Left forelimb (tissue), 1 donor: ENCODE measurements at places on chromosomes 6 and 20.

DNA sequence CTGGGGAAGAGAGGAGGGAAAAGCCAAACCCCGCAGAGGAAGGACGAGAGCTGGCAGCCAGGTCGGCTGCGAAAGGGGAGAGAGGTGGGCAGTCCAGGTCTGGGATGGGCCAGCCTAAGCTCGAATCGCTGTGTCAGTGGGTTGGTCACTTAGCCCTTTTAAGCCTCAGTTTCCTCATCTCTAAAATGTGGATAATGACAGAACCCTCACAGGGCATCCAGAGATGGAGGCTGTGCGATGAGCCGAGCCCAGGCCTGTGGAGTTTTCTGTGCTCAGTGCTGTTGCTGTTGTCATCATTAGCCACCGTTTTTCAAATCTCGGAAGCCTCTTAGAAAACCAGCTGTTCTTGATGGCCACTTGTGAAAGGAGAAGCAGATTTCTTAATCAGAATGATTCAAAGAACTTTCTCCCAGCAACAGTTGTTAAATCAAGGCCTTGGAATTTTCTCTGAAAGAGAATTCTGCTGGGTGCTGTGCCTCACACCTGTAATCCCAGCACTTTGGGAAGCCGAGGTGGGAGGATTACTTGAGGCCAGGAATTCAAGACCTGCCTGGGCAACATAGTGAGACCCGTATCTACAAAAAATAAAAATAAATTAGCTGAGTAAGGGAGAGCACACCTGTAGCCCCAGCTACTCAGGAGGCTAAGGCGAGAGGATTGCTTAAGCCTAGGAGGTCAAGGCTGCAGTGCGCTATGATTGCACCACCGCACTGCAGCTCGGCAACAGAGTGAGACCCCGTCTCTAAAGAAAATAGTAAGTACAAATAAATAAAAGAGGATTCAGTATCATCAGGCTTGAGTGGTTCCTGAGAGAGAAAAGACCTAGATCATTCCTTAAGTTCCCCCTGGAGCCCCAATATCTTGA, 46.3 kb upstream of the ENTPD6 start:
- DNase-seq, result no peak

DNA sequence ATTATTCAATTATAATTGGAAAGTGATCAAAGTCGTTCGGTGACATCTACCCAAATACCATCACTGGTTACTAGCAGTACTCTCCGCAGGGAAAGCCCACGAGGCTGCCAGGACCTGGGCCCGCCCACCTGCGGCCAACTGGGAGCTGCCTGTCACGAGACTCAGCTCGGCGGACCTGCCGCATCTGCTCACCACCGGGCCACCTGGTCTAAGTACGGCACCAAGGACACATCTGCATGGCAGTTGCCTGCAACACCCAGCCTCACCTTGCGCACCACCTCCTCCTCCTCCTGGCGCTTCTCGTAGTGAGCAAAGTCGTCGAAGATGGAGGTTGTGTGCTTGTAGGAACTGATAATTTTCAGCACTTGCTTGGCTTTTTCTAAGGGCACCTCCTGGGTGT, 13.9 kb downstream of the YTHDF1 start:
- DNase-seq, result no peak

DNA sequence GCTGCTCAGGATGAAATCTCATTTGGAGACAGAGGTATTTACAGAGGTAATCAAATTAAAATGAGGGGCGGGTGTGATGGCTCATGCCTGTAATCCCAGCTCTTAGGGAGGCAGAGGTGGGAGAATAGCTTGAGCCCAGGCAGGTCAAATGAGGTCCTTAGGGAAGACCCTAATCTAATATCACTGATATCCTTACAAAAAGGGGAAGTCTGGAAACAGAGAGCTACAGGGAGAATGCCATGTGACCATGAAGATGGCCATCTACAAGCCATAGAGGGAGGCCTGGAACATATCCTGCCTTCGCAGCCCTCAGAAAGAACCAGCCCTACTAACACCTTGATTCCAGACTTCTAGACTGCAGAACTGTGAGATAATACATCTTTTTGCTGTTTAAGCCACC, 8.3 kb downstream of the MTCL3 start:
- no peak for DNase-seq

- DNase-seq, result no peak
Measured at GRCh38 chr6:158825951-158826306, 6.8 kb upstream of the EZR start.

GRCh38 chr20:47274401-47275108, 81.9 kb downstream of the ZMYND8 start:
- no peak for DNase-seq

GRCh38 chr6:25218346-25218745, 60.8 kb upstream of the CARMIL1 start:
- DNase-seq, result no peak

- no peak for DNase-seq
Measured at GRCh38 chr6:5164092-5164491, 79.0 kb downstream of the PPP1R3G start.

DNA sequence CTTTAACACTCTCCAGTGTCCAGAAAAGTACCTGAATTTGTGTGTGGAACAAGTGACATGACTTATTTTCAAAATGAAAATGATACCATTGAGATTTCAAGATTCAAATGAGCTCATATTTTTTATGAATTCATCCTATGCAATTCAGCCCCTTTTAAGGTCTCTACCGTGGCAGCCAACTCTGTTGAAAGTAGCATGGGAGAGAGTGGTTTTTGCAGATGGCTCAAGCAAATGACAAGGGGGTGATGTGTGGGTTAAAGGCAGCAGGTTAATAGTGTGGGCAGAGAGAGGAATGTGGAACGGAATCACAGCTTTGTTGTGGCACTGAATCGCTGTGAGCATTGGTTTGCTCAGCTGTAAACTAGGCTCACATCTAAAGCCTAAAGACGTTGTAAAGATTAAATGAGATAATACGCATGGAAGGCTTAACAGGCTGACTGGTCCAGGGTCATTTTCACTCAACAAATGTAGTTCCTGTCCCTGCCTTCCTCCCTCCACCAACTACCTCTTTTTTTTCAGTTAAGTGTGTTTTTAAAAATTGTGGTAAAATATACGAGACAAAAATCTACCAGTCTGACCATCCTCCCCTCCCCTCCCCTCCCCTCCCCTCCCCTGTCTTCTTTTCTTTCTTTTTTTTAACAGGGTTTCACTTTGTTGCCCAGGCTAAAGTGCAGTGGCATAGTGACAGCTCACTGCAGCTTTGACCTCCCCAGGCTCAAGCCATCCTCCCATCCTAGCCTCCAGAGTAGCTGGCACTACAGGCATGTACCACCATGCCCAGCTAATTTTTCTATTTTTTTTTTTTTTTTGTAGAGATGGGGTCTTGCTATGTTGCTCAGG, 114.7 kb upstream of the ZNF217 start:
- DNase-seq, result no peak

DNA sequence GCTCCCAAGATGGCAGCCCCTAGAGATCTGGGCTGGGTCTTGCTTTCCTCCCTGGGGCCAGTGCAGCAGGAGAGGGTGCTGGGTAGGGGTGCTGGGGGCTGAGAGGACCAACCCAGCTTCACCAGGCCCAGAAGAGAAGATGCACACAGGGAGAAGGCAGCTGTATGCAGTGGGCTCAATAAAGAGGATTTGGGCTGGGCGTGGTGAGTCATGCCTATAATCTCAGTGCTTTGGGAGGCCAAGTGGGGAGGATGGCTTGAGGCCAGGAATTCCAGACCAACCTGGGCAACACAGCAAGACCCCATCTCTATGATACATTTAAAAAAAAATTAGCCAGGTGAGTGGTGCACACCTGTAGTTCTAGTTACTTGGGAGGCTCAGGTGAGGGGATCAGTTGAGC, 25.7 kb upstream of the EMILIN3 start:
- DNase-seq, result no peak

GRCh38 chr6:70390067-70390466, 23.2 kb upstream of the FAM135A start:
- DNase-seq, result no peak

DNA sequence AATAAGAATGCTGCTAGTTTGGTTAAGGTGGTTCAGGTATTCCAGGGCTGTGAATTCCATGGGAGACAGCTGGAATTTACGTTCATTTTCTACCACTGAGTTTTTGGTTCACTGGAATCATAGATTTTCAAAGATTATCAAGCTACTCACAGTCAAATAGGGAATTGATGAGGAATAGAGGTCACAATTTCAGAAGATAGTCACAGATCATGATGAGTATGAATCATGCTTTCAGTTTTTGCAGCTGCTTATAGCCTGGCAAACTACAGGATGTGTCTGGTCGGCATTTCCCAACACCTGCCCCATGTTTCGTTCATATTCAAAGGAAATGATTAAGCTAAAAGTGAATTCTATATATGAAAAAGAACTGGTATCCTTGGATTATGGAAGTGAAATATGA, 58.7 kb downstream of the BCKDHB start:
- no peak for DNase-seq

DNA sequence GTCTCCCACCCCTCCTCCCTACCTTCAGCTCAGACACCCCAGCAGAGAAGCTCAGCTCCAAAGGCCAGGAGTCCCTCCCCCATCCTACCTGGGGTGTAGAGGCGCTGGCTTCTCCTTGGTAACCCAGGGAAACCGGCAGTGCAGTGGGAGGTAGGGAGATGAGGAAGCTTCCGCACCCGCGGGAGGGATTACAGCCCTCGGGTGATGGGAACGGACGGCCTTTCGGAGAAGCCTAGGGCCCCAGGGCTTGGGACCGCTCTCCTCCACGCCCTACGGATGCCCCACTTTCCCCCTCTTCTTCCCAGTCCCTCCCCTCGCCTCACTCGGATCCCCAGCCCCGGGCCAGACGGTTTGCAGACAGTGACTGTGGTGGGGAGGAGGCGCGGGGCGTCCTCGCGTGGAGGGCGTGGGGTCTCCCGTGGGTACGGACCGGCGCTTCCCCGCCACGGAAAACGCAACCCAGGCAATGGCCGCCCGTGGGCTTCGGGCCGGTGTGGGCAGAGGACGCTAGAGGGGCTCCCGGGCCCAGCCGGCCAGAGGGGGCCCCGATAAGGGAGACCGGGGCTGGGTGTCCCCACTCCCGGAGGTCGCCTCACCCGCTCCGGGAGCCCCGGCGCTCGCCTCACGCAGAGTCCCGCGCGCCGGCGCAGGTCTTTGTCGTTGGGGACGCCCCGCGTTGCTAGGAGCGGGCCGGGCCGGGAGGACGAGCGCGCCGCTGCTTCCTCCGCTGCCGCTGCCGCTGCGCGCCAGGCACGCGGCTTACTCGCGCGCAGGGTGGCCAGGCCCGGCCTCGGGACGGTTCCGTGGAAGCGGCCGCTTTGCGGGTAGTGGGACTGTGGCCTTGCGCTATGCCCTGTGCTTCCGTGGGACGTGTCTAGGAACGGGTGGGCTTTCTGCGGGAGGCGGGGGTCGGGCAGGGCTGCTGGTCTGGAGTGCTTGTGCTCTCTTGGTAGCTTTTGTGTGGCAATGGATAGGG, 15.8 kb downstream of the AARS2 start:
- DNase-seq, result no peak

GRCh38 chr20:43528258-43528875, 20.9 kb downstream of the L3MBTL1 start:
- DNase-seq, result no peak

GRCh38 chr20:31593221-31594001, 11.7 kb upstream of the ID1 start:
- no peak for DNase-seq

GRCh38 chr6:75065523-75065922, 140.3 kb downstream of the COL12A1 start:
- DNase-seq, result no peak

- DNase-seq, result no peak
Measured at GRCh38 chr6:143090314-143091044, 29.8 kb downstream of the AIG1 start.

DNA sequence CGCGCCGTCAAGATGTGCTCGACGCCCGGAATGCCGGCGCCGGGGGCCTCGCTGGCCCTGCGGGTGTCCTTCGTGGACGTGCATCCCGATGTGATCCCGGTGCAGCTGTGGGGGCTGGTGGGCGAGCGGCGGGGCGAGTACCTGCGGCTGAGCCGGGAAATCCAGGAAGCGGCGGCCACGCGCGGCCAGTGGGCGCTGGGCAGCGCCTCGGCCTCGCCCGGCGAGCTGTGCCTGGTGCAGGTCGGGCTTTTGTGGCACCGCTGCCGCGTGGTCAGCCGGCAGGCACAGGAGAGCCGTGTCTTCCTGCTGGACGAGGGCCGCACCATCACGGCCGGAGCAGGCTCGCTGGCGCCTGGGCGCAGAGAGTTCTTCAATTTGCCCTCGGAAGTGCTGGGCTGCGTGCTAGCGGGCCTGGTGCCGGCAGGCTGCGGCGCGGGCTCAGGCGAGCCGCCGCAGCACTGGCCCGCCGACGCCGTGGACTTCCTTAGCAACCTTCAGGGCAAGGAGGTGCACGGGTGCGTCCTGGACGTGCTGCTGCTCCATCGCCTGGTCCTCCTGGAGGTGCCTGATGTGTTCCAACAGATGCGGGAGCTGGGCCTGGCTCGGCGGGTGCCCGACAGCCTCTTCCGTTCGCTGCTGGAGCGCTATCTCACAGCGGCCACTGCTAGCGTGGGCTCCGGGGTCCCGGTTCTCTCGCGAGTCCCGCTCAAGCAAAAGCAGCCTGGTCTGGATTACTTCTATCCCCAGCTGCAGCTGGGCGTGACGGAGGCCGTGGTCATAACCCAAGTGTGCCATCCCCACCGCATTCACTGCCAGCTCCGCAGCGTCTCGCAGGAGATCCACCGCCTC, 656 bp downstream of the TDRD6 start:
- DNase-seq, result no peak

DNA sequence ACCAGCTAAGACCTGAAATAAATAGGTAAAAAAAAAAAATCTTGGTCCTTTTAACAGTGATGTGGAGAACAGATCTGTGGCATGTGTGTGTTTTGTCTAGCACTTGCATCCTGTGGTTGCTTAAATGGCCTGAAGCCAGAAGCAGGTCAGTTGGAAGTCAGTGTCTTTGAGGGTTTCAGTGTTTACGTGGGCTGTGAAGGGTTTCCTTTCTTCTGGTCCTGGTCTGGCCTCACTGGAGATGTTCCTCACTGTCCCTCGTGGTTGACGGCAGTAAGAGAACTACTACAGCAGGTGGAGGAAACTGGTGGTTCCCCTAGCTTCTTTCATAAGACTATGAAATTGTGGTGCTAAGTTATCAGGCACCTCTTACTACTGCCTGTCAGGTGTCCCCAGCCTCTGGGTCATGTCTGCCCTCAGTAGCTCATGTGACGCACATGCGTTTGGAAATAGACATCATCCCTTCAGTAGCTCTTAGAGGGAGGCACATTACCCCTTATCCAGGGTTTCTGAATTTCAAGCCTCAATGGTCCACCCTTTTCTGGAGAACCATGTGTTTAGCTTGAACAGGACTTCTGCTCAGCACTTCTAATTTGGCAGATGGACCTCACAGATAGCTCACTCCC, 59.4 kb upstream of the SCP2D1 start:
- DNase-seq, result no peak

- DNase-seq, result no peak
Measured at GRCh38 chr6:76035713-76036112, 36.7 kb downstream of the IMPG1 start.
